Epithelial cell of umbilical artery (primary cell): ENCODE measurements at places on chromosomes 13 and 19. TPM values are rescaled to one million over a fixed set of nuclear protein-coding genes. Genes with fewer than 3 reads are reported as not detected.

Gene C13orf42
- total RNA-seq, result not detected in 2 replicates

Gene SLC6A16
- total RNA-seq, result under 0.01 and 0.15 TPM in 2 replicates

Gene PRTN3
- total RNA-seq, result not detected in 2 replicates

Gene GJB2
- not detected in 2 replicates for total RNA-seq

Gene RETN
- total RNA-seq, result not detected in 2 replicates

Gene FPR2
- total RNA-seq, result not detected in 2 replicates

Gene CLIP3
- 1.8 and 1.9 TPM in 2 replicates for total RNA-seq
